Brain (organoid and tissue), 16 donors: ENCODE measurements at places on chromosomes 1 and 21. TPM values are rescaled to one million over a fixed set of nuclear protein-coding genes. Genes with fewer than 3 reads are reported as not detected.

Gene ANKRD13C
- 5.2 TPM for polyA plus RNA-seq

Gene CXADR
- 17.3 TPM for polyA plus RNA-seq

Gene ANKRD34A
- 7.3 TPM for polyA plus RNA-seq

DNA sequence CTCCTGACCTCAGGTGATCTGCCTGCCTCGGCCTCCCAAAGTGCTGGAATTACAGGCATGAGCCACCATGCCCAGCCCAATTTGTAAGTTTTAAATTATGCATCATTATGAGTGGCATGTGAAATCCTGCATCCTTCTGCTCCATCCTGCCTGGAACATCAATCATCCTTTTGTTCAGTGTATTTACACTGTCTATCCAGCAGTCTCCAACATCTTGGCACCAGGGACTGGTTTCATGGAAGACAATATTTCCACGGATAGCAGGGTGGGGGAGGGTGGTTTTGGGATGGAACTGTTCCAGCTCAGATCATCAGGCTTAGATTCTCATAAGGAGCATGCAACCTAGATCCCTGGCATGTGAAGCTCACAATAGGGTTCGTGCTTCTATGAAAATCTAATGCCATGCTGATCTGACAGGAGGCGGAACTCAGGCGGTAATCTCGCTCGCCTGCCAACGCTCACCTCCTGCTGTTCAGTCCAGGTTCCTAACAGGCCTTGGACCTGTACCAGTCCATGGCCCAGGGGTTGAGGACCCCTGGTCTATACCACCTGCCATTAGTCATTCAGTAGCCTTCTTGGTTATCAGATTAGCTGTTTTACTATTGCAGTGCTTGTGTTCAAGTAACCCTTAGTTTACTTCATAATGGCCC, 22.2 kb upstream of the TCEA3 start:
- peak; percentile 37 for DNase-seq

- no peak for DNase-seq
Observed at GRCh38 chr1:5563861-5564577, 428.2 kb downstream of the NPHP4 start.

- DNase-seq: no peak
Observed at GRCh38 chr1:228343191-228343661, 63.4 kb downstream of the TRIM11 start.

DNA sequence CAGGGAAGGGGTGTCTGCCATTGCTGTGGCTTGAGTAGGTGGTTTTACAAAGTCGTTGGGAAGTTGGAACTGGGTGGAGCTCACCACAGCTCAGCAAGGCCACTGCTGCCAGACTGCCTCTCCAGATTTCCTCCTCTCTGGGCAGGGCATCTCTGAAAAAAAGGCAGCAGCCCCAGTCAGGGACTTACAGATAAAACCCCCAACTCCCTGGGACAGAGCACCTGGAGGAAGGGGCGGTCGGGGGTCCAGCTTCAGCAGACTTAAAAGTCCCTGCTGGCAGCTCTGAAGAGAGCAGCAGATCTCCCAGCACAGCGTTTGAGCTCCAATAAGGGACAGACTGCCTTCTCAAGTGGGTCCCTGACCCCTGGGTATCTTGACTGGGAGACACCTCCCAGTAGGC, 124.2 kb downstream of the LHX8 start:
- no peak for DNase-seq

DNA sequence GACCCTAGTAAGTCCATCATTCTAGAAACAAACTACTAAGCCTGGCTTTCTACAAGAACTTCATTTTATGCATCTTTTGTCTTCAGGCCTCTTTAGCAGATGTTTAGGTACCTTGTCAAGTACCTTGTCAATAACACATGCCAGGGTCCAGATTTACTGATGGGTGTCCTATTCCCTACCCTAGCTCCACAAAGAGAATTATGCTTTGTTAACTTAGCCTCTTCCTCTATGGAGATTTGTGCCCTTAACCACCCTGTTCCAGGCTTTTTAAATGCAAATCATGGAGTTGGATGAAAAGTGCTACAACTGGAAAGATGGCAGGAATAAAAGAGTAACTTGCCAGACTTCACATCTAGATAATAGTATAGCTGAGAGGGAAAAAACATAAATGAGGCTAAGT, 42.7 kb downstream of the SPATA46 start:
- no peak for DNase-seq

Gene SPATA21
- not detected for polyA plus RNA-seq

Gene RBM34
- 47.3 TPM for polyA plus RNA-seq

Gene MUTYH
- polyA plus RNA-seq: 31.8 TPM

Gene FCRL1
- not detected for polyA plus RNA-seq

Gene COL11A1
- polyA plus RNA-seq: 0.58 TPM

GRCh38 chr1:203038217-203038741, 12.0 kb downstream of the PPFIA4 start:
- DNase-seq: no peak

DNA sequence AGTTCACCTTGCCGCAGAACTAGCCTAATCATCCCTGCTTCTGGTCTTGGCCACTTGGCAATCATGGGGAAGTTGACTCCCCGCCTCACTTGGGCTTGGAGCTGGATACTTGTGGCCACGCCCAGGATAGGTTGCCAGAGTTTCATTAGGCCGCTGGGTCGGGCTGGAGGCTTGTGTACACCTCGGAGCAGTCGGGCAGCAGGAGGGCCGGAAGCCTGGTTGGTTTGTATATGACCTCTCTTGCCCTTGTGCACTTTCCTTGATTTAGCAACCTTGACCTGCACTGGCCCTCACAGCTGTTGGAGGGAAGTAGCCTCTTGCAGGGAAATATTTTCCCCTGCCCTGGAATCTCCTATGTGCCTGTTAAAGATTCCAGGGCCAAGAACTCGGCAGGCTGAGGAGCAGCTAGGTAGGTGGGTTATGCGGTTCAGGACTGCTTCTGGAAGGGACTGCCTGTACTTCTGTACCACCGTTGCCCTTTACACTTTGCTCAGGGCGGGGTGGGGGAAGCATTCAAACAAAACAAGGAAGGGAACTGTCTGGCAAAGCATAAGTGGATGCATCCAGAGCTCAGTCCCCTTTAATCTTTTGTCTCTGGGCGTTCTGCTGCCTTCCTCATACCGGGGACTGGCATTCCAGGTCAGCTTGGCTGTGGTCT, 83.5 kb downstream of the UCK2 start:
- no peak for DNase-seq
